Activated T-cell treated with anti-CD3 and anti-CD28 coated beads, Interleukin-2, amount 50 U/mL, for 72 hours (primary cell): ENCODE measurements at places on chromosomes 5 and 9.
A peak's percentile ranks its signal among the peaks of the same experiment; 100 is the strongest.

GRCh38 chr9:107819772-107820565 is 330.4 kb upstream of the KLF4 start:
- no peak overlapping the region for H3K4me3 ChIP-seq
- DNase-seq = no peak
- H3K4me1 ChIP-seq = no peaks in the 10 kb centered on the region

- DNase-seq = no peak
- H3K4me1 ChIP-seq = no peaks in the 10 kb centered on the region
- H3K27ac ChIP-seq = no peak overlapping the region
- H3K4me3 ChIP-seq = no peak overlapping the region
These were observed 76.1 kb downstream of the KCNN2 start for GRCh38 chr5:114437936-114438335.

GRCh38 chr5:58885260-58885659 is 302.4 kb downstream of the RAB3C start:
- peaks cover 33% of the 10 kb centered on the region for H3K4me1 ChIP-seq
- no peak overlapping the region for H3K27ac ChIP-seq
- peaks cover 7% of the 10 kb centered on the region for H3K27me3 ChIP-seq
- no peak overlapping the region for H3K4me3 ChIP-seq
- DNase-seq = no peak

DNA sequence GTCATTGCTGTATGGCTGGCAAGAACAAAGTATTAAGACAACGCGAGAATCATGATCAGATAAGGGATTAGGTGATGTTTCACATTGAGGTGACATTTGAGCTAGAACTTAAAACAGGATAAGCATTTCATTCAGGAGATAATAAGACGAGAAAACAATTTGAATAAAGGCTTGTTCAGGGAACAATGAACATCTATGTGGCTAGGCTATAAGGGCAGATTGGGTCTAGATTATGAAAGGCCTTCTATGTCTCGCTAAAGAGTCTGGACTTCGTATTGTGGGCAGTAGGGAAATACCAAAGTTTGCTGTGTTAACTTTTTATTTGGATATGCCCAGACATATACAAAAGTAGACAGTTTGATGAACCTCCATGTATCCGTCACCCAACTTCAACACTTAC is 6.9 kb downstream of the MRPL22 start:
- H3K27me3 ChIP-seq = no peaks in the 10 kb centered on the region
- no peak for DNase-seq
- H3K4me1 ChIP-seq = peaks cover 41% of the 10 kb centered on the region
- H3K4me3 ChIP-seq = no peak overlapping the region

GRCh38 chr5:40571729-40572128 is 108.0 kb upstream of the PTGER4 start:
- H3K4me1 ChIP-seq = peaks cover 31% of the 10 kb centered on the region
- no peak for DNase-seq
- H3K4me3 ChIP-seq = no peak overlapping the region
- H3K36me3 ChIP-seq = no peaks in the 10 kb centered on the region

GRCh38 chr5:164335837-164336236 is 830.4 kb downstream of the MAT2B start:
- H3K27ac ChIP-seq = no peak overlapping the region
- no peak overlapping the region for H3K4me3 ChIP-seq
- no peak for DNase-seq
- no peaks in the 10 kb centered on the region for H3K27me3 ChIP-seq
- H3K4me1 ChIP-seq = no peaks in the 10 kb centered on the region

- DNase-seq = no peak
- no peak overlapping the region for H3K4me3 ChIP-seq
- H3K36me3 ChIP-seq = no peaks in the 10 kb centered on the region
- no peak overlapping the region for H3K27ac ChIP-seq
- peaks cover 12% of the 10 kb centered on the region for H3K27me3 ChIP-seq
These were observed 127.7 kb upstream of the C9orf72 start for GRCh38 chr9:27701016-27701415.

DNA sequence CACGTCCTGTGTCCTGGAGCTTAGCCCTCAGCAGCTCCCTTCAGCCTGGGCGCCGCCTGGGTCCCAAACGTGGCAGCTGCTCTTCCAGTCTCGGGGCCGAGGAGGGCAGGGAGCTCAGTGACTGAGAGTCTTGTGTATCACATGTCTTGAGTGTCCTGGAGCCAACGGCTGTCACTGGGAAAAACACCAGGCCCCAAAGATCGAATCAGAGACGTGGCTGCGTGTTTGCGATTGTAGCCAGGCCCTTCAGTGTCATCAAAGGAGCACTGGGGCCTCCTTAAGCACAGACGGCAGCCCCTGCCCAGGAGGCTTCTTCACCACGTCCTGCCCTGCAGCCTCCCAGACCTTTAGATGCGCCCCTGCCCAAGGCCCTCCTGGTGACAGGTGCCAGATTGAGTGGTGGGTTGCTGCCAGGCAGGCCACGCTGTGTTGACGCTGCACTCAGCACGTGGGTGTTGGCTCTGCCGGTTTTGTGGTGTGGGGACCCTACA is 5.7 kb upstream of the EXOC3 start:
- no peak for DNase-seq
- H3K36me3 ChIP-seq = peaks cover 9% of the 10 kb centered on the region
- no peak overlapping the region for H3K27ac ChIP-seq
- H3K4me3 ChIP-seq = no peak overlapping the region

DNA sequence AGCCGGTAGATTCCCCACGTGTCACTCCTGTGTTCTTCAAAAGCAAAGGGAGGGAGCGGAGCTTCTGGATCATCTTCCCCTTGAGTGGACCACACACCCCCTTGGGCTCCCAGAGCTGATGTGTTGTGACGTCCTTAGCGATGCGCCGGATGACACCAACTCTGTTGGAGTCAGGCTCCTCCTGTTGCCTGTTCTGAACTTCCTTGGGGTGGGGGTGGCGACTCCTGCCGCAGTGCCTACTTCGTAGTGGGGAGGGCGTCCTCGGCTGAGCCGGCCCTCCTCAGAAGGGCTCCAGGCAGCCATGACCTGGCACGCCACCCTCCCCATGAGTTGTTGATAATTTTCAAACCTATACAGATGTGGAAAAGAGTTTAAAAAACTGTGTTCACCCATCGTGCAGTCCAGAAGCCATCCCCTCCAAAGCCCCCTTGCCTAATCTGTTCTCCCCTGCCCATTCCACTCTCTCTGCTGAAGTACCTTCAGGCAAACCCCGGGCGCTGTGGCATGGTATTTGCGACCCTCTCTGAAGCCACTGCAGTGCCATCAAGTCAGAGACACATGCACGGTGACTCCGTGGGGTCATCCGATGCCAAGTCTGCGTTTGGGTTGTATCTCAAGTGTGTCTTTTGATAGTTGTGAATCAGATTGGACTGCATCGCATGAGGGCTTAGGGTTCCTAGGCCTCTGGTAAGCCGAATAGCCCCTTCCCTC is 16.7 kb downstream of the EXOC3 start:
- peak overlapping the region; percentile 98 for H3K27ac ChIP-seq
- DNase-seq = no peak
- no peaks in the 10 kb centered on the region for H3K27me3 ChIP-seq
- peak overlapping the region; percentile 72 for H3K4me3 ChIP-seq
- H3K4me1 ChIP-seq = peaks cover 74% of the 10 kb centered on the region
- peaks cover 25% of the 10 kb centered on the region for H3K36me3 ChIP-seq

- H3K4me1 ChIP-seq = no peaks in the 10 kb centered on the region
- no peak for DNase-seq
- no peak overlapping the region for H3K27ac ChIP-seq
- no peaks in the 10 kb centered on the region for H3K36me3 ChIP-seq
These were observed 576.7 kb upstream of the ADAMTS16 start for GRCh38 chr5:4563400-4563799.

DNA sequence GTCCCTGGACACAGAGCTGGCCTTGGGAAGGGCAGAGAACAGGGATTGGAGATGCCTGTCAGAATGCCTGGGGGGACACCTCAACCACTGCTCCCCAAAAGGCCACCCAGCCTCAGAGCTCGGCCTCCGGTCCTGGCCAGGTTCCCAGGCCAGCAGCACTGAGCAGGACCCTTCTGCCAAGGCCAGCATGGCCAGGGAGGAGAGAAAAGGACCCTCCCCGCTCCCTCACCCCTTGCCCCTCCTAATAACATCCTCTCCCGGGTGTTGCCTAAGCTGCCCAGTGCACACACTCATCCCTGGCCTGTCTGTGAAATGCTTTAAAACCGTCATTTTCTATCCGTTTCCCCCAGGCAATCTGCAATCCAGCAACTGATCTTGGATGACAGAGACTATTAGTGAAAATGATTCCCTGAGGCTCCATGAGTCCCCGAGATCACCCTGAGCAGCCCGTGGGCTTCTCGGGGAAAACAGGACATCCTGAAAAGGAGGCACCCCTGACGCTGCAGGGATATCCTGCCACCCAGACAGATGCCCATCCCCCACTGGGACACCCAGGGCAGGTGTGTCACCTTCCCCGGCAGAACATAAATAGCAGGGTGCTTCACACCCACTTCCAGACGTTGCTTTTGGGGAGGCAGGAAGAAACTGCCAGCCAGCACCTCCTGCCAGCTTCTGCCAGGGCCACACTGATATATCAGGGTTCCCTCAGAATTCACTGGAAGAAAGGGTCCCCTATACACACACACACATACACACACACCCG is 75.3 kb downstream of the ADAMTS2 start:
- H3K4me1 ChIP-seq = no peaks in the 10 kb centered on the region
- H3K36me3 ChIP-seq = no peaks in the 10 kb centered on the region
- no peak overlapping the region for H3K27ac ChIP-seq
- H3K4me3 ChIP-seq = no peak overlapping the region
- H3K27me3 ChIP-seq = no peaks in the 10 kb centered on the region
- DNase-seq = no peak

DNA sequence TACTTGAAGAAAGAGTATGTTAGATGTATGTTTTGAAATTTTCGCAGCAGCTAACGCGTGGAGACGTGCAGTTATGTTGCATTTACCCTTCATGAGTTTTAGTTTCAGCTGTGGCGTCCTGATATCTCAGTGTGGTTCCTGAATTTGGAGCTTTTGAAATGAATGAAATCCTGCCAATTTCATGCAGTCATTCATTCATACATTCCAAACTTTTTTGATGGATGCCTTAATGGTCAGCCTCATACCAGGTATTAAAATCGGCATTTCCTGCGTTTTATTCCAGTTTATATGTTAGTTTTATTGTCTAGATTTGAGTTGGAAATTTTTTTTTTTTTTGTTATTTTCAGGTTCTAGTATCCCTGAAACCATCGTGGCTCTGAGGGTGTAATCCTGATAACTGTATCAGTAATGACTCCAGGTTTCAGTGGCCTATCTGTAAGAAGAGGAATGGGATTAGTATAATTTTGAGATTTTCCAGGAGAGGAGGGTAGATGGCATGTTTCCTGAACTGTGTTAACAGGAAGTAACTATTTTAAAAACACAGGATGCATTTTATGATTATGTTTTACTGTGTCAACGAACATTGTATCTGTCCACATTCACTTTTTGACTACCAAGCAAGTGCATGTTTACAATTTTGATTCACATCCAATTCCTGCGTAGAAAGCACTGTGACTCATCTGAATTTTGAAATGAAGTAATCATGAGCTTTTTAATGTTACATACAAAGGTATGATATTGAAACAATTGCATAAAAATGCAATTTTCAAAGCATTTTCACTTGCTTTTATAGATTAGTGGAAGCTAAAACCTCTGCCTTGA is 1.0 kb downstream of the FOCAD start:
- peaks cover 35% of the 10 kb centered on the region for H3K4me1 ChIP-seq
- peak overlapping the region; percentile 97 for H3K27ac ChIP-seq
- no peak for DNase-seq
- H3K27me3 ChIP-seq = no peaks in the 10 kb centered on the region

- H3K4me3 ChIP-seq = no peak overlapping the region
- no peaks in the 10 kb centered on the region for H3K27me3 ChIP-seq
- peaks cover 92% of the 10 kb centered on the region for H3K4me1 ChIP-seq
These were observed 12.1 kb downstream of the PIK3R1 start for GRCh38 chr5:68227532-68228160.

- H3K4me1 ChIP-seq = no peaks in the 10 kb centered on the region
- peaks cover 8% of the 10 kb centered on the region for H3K27me3 ChIP-seq
- no peaks in the 10 kb centered on the region for H3K36me3 ChIP-seq
- no peak overlapping the region for H3K27ac ChIP-seq
These were observed 20.8 kb downstream of the FIBCD1 start for GRCh38 chr9:130918101-130918825.

DNA sequence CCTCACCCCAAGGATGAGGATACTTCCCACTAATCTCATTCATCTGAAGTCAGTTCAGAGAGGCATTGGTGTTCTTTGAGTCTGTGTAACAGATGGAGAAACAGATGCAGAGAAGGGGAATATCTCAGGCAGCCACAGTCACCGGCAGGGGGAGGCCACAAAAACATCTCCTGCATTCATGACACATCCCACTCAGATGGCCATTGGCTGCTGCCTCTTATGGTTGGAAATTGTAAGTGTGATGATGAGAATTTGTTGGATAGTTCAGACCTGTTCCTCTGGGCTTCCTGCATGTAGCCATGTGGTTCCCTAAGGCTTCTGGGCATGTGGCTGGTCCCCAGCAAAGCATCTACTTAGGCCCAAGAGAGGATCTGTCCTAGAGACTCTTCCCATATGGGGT is 45.9 kb upstream of the GABRP start:
- no peak for DNase-seq
- H3K4me1 ChIP-seq = no peaks in the 10 kb centered on the region
- H3K27ac ChIP-seq = no peak overlapping the region
- H3K4me3 ChIP-seq = no peak overlapping the region
- H3K27me3 ChIP-seq = peaks cover 10% of the 10 kb centered on the region

DNA sequence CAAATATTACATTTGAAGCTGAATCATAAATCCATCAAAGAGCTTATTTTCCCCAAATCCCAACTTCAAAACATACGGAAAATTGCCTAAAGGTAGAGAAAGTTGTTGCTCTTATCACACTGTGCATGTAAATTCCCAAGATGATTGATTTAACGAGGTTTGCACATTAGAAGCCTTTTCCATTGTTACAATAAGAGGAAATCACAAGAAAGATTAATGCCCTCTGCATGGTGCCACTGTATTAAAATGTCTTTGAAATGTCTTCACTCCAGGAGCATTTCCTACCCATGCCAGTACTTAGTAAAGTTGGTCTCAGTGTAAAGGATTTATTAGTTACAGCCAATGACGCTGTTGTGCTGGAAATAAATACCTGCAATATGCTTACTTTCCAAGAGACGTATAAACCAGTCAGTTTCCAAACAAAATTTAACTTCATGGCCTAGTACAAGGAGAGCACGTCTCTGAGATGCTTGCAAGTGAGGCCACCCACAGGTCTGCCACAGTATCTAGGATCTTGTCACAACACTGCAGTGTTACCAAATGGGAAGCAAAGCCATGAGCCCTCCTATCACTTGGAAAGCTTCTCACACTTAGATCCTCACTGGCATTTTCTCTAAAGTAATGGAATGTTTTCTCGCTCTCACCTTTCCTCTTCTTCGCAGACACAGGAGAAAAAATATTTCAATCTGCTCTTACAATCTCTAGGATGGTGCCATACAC is 112.4 kb downstream of the CETN3 start:
- no peaks in the 10 kb centered on the region for H3K27me3 ChIP-seq
- H3K4me1 ChIP-seq = no peaks in the 10 kb centered on the region
- H3K4me3 ChIP-seq = no peak overlapping the region

DNA sequence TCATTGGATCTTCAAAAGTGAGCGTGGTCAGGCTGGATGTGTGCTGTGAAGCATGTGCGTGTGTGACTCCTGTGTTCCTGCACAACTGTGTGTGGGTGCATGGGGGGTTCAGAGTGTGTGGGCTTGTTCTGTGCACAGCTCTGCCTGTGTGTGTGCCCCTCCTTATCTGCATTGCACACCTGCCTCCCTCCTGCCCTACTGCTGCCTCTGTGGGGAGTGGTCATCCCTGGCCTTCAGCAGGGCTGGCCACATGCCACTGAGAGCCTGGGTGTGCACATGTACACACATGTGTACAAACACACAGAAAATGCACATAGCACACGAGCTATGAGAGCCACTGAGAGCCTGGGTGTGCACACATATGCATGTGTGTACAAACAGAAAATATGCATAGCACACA is 92.1 kb downstream of the CACNA1B start:
- H3K4me1 ChIP-seq = no peaks in the 10 kb centered on the region
- H3K27ac ChIP-seq = no peak overlapping the region
- H3K27me3 ChIP-seq = peaks cover 6% of the 10 kb centered on the region
- no peak overlapping the region for H3K4me3 ChIP-seq
